ENCODE measurements at places on chromosomes 11 and 22. TPM values are rescaled to one million over a fixed set of nuclear protein-coding genes. Genes with fewer than 3 reads are reported as not detected.

Gene PLAAT5
- total RNA-seq, result under 0.01 TPM

Gene MGAT3
- not detected for total RNA-seq

Gene CARD18
- not detected for total RNA-seq

Gene VWCE
- total RNA-seq, result 8.1 TPM

Gene ATF4
- total RNA-seq, result 179 TPM

Gene PGA3
- total RNA-seq, result 0.73 TPM

Gene OSBPL5
- 52.8 TPM for total RNA-seq

Gene ANKRD49
- total RNA-seq, result 10.3 TPM

Gene ZNF214
- total RNA-seq, result 1.8 TPM

Gene BUD13
- total RNA-seq, result 9.9 TPM

Gene DRICH1
- total RNA-seq, result not detected

Gene CCDC188
- 0.37 TPM for total RNA-seq

Gene CRYAB
- 6.5 TPM for total RNA-seq

Gene ABCC8
- not detected for total RNA-seq

Gene CNTN5
- total RNA-seq, result not detected

Gene FGF3
- total RNA-seq, result not detected

Gene UCP3
- 0.73 TPM for total RNA-seq

Gene RPS19BP1
- total RNA-seq, result 37.5 TPM

Gene GP1BB
- total RNA-seq, result 0.20 TPM

Gene DDX6
- 98.3 TPM for total RNA-seq

Gene IGSF9B
- 0.37 TPM for total RNA-seq

Gene OOSP3
- not detected for total RNA-seq

Gene LMO2
- under 0.01 TPM for total RNA-seq

Gene P2RY2
- total RNA-seq, result not detected

Gene TLCD5
- 7.2 TPM for total RNA-seq

Gene MMP12
- 0.59 TPM for total RNA-seq

Gene AHNAK
- 800 TPM for total RNA-seq

Gene TENM4
- total RNA-seq, result 5.9 TPM

Gene CD248
- total RNA-seq, result 135 TPM

Gene SLC17A6
- total RNA-seq, result not detected

Gene SAA4
- total RNA-seq, result not detected

Gene RABL2B
- total RNA-seq, result 8.1 TPM

Gene TNNT3
- total RNA-seq, result not detected

Gene TKFC
- total RNA-seq, result 29.1 TPM

Gene TRIM22
- 49.7 TPM for total RNA-seq

Gene C11orf91
- not detected for total RNA-seq

Gene CCND1
- total RNA-seq, result 308 TPM

Gene HTR3A
- total RNA-seq, result not detected

Gene HTR3B
- under 0.01 TPM for total RNA-seq

Gene DUSP8
- 0.20 TPM for total RNA-seq

Gene RFPL2
- not detected for total RNA-seq

Gene SCN3B
- under 0.01 TPM for total RNA-seq

Gene TESMIN
- not detected for total RNA-seq

Gene APOBEC3B
- total RNA-seq, result 3.9 TPM

Gene ROBO4
- total RNA-seq, result 26.6 TPM

Gene MUC5B
- total RNA-seq, result not detected

Gene ADM2
- 0.39 TPM for total RNA-seq

Gene MRGPRE
- 0.73 TPM for total RNA-seq

Gene OR2AG1
- not detected for total RNA-seq

Gene GLYAT
- total RNA-seq, result not detected

Gene B3GAT1
- not detected for total RNA-seq

Gene APLP2
- total RNA-seq, result 323 TPM

Gene HEPHL1
- not detected for total RNA-seq

Gene FOLR1
- not detected for total RNA-seq
